Left hindlimb (tissue), 1 donor: ENCODE measurements at places on chromosomes 1 and 21.

DNA sequence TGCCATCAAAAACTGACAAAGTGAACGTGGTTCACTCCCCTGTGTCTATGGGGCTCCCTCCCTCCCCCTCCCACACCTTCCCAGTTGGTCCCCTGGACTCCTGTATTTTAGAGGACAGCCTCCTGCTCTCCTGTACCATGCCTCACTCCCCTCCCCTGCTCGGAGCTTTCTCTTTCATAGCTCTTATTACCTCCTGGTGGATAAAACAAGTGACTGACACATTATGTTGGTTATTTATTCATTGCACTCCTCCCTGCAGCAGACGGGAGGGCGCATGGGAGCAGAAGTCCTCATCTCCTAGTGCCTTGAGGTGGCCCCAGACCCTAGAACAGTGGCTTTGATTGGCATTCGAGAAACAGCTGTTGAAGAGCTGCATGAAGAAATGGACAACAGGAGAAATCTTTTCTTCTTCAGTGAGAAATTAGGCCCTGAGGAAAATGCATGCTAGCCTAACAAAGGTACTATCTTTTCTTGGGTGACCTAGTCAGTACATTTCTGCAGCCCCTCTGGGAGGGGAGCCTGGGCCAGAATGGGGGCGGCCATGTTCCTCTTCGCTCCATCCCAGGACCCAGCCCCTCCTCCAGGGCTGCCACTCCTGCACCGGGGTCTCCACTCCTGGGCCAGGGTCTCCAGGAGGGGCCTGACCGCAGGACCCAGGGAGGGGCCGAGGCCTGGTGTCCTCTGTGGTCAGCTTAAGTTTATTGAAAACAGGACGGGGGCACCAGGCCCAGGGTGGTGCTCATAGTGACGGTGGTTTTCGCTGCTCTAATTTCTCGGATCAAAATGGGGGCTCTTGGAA lies 1.2 kb upstream of the TFF1 start:
- DNase-seq, result no peak

GRCh38 chr1:76715474-76715873 lies 151.8 kb upstream of the ST6GALNAC5 start:
- no peak for DNase-seq

GRCh38 chr21:45322960-45323461 lies 35.3 kb upstream of the POFUT2 start:
- DNase-seq, result peak; percentile 32

DNA sequence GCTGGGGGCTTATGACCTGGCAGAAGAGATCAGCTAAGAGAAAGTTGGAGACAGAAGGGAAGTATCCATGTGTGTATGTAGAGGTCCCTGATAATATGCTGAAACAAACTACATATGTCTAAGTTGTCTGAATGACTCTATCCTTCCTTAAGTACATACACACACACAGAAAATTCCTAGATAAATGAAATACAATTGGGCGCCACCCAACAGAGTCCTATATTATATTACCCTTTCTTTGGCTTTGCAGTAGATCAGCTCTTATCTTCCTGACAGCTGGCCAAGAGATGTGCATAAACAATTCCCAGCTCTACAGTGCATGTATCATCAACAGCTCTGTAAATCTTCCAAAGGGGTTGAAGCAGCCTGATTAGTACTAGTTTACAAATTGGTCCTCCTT lies 40.1 kb downstream of the SORT1 start:
- DNase-seq, result no peak

DNA sequence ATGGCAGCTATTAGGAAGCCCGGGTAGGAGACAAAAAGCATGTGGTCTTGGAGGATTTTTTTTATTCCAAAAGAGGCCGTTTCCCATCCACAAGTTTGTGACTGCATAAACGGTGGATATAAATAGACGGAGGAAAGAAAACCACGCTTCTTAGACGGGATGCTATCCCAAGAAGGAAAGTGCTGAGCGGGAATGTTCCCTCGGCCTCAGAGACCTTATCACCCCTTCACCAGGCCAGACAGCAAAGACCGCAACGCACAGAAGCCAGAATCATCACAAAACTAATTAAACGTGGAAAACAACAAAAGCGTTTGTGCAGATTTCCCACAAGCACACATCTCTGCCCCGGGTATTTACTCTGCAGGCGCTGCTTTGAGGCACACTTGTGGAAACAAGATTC lies 43.2 kb downstream of the HLCS start:
- no peak for DNase-seq

GRCh38 chr1:59183749-59184317 lies 113.1 kb upstream of the FGGY start:
- no peak for DNase-seq

- no peak for DNase-seq
These were observed 4.7 kb upstream of the RSPH1 start for GRCh38 chr21:42500736-42501135.

DNA sequence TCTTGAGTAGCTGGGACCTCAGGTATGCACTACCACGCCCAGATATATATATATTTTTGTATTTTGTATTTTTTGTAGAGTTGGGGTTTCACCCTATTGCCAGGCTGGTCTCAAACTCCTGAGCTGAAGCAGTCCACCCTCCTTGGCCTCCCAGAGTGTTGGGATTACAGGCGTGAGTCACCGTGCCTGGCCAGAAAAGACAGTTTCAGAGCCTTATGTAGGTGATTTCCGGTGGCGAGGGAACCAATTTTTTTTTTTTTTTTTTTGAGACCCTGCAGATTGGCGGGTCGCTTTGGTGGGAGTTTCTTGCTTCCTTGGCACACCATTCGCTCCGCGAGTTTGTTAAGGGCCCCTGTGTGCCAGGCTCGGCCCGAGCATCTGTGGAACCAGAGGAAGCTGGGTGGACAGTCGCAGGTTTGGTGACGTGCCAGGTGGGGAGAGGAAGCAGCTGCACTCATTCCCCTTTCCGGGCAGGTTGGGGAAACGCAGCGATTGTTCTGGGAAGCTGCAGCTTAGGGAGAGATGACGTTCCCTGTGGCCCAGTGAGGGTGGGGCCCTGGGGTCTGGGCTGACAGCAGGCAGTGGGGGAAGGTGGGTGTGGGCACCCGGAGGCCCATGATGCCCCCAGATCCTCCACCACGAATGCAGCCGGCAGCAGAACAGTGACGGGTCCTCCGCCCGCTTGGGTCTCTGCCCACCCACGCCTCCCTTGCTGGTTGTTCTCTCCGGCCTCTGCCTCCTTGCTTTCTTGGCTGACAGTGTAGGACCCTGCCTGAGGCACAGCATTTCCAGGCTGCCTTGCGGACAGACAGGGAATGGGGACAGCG lies 25.1 kb downstream of the SPSB1 start:
- peak; percentile 75 for DNase-seq

DNA sequence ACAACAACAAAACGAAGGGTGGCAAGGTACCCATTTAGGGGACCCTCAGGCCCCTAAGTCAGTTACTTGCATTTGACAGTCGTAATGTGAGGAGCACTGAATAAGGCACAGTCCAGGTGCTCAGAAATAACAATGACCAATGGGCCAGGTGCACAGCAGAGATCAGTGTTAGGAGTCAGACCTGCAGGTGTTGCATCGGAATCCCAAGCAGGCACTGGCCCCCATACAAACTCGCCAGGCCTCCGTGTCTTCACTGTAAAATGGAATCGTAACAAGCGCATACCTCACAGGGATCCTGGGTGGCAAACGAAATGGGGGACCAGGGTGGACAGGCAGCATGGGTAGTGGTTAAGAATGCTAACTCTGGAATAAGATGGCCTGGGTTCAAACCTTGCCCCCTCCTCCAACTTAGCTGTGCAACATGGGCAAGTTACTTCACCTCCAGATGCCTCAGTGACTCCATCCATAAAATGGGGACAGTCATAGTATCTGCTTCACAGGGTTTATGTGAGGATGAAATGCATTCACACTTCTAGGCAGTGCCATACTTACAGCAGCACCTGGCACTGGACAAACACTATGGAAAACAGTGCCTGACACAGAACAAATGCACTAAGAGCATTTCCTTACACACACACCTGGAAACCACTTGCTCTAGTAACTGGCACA lies 20.2 kb downstream of the RCAN1 start:
- no peak for DNase-seq

DNA sequence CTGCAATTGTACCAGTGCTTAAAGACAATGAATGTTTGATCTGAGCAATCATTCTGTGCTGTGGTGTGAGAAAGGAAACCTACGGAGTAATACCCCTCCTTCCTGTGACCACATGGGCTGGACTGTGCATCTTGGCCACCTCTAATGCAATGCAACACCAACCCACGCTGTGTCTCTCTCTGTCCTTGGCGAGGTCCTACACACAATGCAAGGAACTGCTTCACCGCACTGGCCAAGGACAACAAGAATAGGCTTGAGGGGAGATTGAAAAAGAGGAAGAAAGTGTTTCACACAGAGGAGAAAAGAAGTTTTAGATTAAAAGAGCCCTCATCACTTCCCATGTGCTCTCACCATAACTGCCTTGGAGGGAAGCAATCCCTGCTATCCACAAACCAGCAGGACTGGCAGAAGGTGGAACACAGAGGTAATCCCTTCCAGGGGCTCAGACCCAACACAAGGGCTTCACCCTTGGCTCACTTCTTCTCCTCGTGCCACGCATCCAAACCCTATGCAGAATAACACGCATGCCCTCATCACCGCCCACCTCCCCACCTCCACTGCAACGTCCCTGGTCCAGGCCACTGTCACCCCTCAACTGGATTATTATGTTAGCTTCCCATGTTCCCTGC lies 112.5 kb upstream of the ERG start:
- no peak for DNase-seq

GRCh38 chr1:10621906-10622305 lies 147.2 kb downstream of the PEX14 start:
- DNase-seq, result peak; percentile 15

DNA sequence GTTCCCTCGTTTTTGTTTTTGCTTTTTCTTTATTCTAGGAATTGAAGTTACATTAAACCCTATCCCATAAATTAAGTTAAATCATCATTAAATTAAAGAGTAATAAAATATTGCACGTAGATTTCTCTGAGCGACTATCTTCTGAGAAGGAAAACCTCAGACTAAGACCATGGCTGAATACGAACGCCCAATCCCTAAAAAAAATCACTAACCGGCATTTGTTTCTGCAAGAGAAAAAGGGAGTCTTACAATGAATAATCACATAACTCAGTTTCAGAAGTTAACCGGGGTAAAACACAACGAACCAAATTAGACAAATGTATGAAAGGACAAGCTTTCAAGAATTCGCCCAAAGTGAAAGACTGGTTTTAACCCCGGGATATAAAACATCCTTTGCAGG lies 1.3 kb downstream of the PIK3R3 start:
- DNase-seq, result no peak

- DNase-seq, result no peak
These were observed 69.3 kb downstream of the MAN1A2 start for GRCh38 chr1:117436513-117436912.

GRCh38 chr1:18974606-18975005 lies 18.1 kb upstream of the IFFO2 start:
- no peak for DNase-seq

DNA sequence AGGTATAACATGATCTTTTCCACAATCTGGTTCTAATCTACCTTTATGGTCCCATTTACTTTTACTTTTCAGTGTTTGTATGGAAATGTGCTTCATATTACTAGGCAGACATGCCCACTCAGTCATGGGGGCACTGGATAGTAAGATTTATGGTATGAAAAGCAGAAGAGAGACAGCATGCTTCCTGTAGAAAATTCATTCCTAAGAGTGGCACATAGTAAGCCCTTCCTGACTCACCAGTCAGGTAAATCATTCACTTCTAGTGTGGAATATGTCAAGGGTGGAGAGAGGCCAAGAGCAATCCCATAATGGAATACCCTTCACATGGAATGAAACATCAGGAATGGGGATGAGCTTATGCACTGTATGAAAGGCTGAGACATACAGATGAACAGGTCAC lies 49.5 kb upstream of the BCL10 start:
- no peak for DNase-seq

- no peak for DNase-seq
These were observed 37.6 kb downstream of the ZBTB40 start for GRCh38 chr1:22489278-22489677.

GRCh38 chr1:77975907-77976306 lies 3.0 kb downstream of the FUBP1 start:
- DNase-seq, result no peak

GRCh38 chr1:30725450-30726095 lies 2.2 kb upstream of the MATN1 start:
- DNase-seq, result no peak

DNA sequence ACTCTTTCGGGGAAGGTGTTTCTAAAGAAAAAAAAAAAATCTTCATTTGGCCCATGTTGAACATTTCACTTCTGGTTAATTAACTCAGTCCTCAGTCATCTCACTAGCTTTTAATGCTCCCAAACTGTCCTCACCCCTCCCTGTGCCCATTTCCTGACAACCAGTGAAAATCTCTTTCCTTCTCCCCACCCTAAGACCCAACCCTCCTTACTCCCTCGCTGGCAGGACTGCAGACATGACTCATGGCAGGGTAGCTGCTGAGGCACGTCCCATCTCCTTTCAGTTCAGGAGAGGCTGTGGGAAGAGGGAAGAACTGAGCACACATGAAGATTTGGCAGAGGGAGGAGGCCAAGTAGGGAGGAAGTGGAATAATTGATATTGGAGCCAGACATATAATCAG lies 12.6 kb downstream of the PKP1 start:
- DNase-seq, result no peak

DNA sequence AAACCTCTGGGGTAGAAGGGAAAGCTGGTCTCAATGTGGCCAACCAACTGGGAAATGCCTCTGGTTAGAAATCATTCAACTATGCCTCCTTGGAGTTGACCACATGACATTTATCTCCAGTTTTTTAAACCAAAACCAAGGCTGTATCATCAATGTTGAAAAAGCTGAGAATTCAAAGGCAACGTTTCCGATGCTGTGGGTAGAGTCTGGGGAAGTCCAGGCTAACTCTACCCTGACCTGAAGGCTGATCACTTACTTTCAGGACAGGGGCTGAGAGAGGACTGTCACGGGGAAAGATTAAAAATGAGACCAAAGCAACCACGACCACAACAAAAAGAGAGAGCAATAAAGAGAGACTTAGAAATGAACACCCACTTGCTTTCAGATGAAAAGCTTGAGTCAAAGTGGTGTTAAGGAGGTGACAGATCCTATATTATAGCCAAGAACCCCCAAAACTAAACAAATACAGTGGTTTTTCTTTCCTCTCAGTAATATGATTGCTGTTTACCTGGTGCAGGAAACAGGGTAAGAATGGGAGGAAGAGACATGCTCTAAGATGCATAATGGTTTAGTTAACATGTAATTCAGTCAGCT lies 90.8 kb upstream of the TNFSF4 start:
- no peak for DNase-seq
